ENCODE measurements at places on chromosomes 5 and 9.
A peak's percentile ranks its signal among the peaks of the same experiment; 100 is the strongest.

GRCh38 chr9:71910650-71911060 is 338 bp downstream of the ABHD17B start:
- no peak for DNase-seq

- DNase-seq: no peak
Measured at GRCh38 chr5:5315068-5315980, 107.2 kb upstream of the ICE1 start.

DNA sequence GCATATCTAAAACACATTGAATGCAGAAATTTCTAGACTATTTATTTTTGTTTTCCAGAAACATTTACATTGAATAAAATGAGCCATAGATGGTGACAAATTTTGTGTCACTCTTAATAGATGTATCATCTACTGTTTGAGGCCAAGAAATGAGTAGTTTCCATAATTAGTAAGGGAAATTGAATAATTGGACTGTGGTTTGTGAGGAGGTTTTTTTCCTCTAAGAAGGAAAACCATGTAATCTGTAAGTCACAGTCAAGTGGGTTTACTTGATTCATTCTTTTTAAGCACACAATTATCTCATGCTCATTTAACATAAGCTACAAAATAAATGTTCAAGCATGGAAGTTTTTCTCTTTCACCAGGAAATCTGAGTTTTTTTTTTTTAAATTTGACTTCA is 876.4 kb downstream of the NR2F1-AS1 start:
- DNase-seq: peak; percentile 62

DNA sequence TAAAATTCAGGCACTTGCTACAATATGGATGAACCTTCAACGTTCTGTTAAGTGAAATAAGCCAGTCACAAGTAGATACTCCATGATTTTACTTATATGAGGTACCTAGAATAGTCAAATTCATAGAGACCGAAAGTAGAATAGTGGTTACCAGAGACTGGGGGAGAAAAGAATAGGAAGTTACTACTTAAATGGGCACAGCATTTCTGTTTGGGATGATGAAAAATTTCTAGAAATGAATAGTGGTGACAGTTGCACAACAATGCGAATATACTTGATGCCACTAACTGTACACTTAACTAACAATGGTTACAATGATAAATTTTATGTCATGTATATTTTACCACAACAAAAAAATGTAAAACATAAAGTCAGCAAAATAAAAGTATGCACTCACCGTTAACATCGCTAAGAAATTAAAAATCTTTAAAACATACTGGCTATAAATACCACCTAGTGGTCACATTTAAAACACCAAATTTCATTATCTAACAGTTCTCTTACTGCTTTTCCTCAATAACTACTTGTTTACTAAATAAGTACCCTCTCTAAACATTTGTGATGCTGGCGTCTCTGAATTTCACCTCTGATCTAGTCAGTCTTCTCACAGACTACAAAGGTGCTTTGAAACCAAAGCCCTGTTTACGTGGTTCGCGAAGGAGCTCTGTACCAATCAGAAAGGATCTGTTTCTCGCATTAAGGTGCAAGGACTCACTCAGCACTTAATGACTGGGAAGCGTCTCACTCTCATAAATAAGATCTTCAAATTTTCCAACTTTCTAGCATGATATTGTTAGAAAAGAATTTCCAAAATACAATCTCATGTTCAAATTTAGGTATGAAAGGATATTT is 22.7 kb downstream of the KIF3A start:
- DNase-seq: no peak

- no peak for DNase-seq
Measured at GRCh38 chr9:127796852-127797370, 5.8 kb upstream of the FPGS start.

GRCh38 chr5:96968074-96968473 is 32.2 kb downstream of the LNPEP start:
- peak; percentile 74 for DNase-seq

DNA sequence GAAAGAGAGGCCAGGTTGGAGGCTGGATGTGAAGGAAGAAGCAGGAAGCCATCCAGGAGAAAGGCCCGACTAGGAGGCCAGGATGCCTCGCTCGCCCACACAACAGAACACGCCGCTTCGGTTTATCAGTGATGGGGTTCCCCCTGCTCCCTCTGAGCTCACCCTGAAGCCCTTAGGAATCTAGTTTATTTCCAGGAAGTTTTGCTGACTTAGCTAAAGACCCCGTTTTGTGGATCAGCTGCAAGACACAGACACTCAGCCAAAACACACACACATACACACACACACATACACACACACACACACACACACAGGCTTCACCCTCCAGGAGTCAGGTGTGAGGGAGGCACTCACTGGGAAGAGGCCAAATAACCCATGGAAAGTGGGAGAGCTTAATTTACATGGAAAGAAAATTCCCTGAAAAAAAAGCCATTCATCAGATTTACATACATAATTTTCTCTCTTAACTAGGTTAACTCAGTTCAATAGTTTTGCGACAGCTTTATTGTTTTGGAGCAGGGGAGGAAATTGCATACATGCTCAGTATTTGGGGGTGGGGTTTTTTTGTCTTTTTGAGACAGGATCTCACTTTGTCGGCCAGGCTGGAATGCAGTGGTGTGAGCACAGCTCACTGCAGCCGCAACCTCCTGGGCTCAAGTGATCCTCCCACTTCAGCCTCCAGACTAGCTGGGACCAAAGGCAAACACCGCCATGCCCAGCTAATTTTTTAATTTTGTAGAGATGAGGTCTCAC is 92.7 kb upstream of the HAND1 start:
- no peak for DNase-seq

DNA sequence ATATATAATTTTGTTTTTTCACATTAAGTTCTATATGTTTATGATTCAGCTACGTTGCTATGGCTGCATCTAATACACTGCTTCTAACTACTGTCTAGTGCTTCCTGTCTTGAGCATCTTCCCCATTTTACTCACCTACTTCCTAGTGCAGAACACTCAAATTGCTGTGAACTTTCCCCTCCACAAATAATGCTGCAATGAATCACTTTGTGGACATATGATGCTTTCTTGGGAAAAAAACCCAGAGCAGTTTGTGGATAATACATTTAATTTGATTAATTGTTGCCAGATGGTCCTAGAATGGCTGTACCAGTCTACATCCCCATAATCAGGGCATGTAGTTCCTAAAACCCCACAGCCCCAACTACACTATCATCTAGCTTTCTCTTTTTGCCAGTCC is 18.5 kb downstream of the CD180 start:
- DNase-seq: peak; percentile 9

GRCh38 chr5:167993771-167994170 is 297.7 kb upstream of the WWC1 start:
- DNase-seq: no peak

DNA sequence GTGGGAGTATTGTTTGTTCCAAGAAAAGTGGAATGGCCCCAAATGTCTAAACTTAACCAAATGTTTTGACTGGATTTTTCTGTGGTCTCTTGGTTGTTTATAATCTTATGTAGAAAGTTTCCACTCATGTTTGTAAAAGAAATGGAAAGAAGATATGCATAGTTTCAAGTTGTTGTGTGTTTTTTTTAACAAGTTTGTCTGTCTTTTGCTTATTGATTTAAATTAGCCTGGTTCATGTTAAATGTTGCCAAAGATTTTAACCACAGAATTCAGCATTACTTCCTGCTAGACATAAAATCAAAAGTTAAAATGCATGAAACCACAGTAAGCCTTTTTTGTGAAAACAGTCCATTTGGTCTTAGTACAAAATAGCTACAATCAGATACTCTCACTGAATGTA is 14.0 kb downstream of the PPWD1 start:
- no peak for DNase-seq

DNA sequence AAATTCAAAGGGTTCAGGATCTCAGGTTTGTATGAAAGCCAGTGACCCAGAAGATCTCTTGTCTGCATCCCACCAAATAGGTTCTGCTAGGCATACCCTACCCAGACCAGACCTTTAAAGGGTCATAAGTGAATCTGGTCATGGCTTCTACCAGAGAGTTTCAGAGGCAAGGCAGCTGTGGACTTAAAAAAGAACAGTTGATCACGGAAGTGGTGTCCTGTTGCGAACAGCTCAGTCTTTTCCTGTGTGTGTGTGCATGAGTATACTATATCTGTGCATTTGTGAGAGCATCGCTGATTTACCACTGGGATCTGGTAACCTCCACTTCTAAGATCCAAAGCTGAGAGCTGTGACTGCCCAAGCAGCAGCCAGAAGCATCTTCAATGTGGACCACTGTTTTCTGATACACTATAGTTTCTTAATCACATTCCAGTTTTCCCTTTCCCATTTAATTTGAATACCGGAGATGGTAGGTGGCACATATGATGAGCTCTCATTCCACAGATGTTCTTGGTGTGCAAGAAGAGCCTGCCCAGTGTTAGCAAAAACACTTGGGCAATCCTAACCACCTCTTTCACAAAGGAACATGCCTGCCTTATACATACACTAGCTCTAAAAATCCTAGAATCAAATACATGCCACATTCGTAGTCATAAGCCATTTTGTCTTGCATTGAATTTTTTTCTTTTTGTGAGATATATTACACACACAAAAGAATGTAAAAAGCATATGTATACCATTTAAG is 36.2 kb upstream of the OR2S2 start:
- DNase-seq: no peak

DNA sequence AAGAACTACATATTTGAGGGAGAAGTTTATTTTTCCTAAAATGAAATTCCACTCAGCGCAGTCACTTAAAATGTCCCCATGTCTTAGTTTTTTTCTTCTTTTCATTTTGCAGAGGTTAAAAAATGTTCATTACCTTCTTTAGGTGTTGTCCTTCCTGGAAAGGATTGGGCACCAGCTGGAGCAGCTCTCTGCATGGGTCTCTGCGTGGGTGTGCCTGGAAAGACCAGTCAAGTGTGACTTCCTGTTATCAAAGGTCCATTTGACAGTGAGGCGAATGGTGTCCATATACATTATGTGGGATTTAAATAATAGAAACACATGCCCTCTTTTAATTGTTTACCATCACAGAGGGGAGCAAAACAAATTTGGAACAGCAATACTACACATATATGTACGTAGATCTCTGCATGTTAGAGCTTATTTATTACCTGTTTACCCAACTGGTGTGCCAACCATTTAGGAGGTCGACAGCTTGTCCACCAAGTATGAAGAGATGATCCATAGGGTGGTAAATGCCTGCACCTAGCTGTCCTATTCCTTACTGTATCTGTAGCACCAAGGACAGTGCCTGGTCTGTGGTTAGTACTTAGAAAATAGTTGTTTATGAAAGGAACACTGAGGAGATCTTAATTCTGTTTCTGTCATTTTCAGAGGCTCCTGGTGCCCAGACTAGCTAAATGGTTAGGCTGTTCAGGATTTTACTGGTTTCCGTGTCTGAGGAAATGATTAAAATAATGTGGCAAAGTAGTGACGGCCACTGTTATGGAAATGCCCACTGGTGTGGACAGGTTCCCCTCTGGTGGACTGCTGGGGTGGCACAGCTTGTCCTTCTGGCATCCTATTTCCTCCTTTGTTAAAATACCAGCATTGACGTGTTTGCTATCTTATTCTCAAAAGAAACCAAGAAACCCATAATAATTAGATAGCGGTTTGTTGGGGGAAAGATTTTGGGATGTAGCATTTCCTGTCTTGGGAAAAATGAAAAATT is 200.4 kb downstream of the MAST4 start:
- no peak for DNase-seq

- DNase-seq: no peak
Measured at GRCh38 chr5:5626412-5626811, 203.9 kb downstream of the ICE1 start.

GRCh38 chr9:102922526-102922925 is 72.6 kb upstream of the CYLC2 start:
- no peak for DNase-seq

DNA sequence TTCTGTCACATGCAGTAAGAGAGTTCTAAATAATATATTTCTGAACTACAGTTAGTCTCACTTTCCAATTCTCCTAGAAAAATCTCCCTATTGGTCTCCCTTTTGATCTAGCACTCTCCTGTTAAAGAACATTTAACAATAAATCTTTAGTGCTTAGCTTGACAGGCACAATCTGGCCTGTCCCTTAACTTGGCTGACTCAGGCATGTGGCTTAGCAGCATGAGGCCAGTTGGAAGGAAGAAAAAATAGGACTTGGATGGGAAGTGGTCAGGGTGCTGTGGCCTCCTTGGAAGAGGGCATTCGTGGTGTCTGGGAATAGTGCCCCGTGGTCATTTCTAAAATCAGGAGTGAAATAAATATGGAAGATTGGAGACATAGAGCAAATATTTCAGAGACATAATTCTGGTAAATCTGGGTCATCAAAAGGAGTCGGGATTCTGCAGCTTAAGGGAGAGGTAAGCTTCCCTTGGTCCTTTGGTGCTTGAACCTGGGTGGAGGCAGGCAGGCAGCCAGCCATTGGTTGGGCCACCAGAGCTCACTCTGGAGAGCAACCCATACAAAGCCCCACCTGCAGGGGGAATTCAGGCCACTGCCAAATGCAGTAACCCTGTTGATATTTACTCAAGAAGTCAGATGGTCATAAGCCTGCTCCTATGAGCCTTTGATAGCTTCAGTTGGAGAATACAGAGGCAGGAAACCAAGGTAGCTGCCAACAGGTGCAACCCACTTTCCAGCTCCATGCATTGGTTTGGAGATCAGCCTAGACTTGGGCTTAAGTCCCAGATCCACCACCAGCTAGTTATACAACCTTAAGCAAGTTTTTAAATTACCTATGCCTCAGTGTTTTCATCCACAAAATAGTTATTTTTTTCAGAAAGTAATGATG is 28.8 kb upstream of the TLE4 start:
- DNase-seq: no peak

GRCh38 chr5:160036243-160036642 is 27.3 kb downstream of the TTC1 start:
- no peak for DNase-seq

DNA sequence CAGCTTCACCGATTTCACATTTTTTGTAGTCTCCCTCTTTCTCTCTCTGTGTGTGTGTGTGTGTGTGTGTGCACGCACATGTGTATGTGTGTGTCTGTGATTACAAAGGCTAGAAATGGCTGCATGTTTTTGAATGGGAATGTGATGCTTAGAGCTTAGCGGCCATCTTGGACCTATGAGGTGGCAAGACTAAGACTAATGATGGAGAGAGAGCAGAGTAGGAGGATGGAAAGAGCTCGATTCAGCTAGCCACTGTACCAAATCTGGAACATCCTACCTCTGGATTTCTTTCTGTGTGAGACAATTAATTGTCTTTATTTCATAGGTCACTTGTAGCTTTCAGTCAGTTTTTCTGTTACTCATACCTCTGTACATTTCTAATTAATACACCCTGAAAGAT is 205.1 kb downstream of the PCSK1 start:
- DNase-seq: peak; percentile 18

DNA sequence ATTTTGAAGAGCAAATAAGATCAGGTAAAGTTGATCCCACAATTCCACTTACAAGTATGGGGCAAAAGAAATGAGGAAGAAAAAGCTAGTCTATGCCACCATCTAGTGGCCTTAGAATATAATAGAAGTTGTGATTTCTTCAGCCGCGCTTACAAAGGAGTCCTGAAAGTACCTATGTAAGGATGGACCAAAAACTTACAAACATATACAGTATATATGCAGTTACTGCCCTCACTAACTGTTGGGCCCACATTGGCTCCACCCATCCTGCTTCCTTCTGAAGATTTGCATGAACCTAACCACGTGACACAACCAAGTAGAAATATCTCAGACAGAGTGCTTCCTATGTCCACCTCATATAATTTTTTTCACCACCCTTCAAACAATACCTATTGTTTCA is 11.7 kb upstream of the OR13D1 start:
- DNase-seq: peak; percentile 58

Data from fibroblast of skin of right biceps (primary cell).